ENCODE measurements at places on chromosomes 4 and X.
A peak's percentile ranks its signal among the peaks of the same experiment; 100 is the strongest.

- DNase-seq: no peak
Observed at GRCh38 chr4:41865981-41866798, 69.0 kb upstream of the TMEM33 start.

GRCh38 chr4:35164063-35164462 lies 1080.3 kb downstream of the ARAP2 start:
- DNase-seq: no peak

DNA sequence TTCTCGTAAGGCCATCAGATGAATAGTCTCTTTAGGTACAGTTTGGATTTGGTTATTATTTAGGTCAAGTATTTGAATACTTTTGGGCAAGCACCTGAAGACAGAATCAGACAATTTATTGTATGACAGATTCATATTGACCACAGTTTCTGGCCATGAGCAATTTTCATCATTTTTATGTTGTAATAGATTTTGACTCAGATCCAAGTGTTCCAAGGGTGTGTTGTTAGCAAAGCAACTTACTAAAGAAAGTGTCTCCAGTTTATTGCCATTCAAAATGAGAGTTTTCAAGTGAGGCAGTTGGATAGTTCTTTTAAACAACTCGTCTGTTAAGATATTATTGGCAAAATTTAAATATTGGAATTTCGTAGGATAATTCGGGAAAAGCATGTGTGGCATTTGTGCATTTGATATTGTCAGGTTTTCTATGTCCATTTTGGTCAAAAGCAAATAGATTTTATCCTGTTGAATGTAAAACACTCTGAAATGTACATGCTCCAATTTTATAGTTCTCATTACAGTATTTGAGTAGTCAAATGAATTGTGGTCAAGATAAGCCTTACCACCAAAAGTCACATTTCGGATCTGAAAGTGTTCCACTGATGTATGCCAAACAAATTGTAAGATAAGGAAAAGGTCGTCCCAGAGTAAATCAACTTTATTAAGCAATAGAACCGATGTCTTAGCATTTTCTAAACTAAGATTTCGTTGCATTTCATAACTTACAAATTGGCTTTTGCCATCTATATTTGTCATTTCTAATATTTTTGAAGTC lies 8.4 kb downstream of the TLR10 start:
- no peak for DNase-seq

- DNase-seq: peak; percentile 70
Observed at GRCh38 chr4:7854216-7854615, 85.4 kb downstream of the AFAP1 start.

DNA sequence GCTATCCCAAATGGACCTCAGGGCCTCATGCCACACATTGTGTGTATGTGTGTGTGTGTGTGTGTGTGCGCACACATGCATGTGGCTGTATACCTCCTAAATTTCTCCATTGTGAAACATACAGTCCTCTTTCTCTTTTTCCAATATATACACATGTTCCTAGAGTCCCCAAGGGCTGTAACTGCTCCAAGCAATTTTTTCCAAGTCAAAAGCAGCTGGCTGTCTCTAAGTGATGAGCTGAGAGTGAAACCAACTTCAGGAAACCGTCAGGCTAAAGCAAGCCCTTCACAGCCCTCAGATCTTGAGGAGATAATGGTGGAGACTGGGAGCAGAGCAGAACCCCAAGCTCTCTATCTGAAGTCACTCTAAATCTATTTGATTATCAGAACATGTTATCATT lies 496.1 kb upstream of the DIPK2B start:
- DNase-seq: no peak

- peak; percentile 73 for DNase-seq
Observed at GRCh38 chr4:37889849-37890800, 759 bp upstream of the TBC1D1 start.

DNA sequence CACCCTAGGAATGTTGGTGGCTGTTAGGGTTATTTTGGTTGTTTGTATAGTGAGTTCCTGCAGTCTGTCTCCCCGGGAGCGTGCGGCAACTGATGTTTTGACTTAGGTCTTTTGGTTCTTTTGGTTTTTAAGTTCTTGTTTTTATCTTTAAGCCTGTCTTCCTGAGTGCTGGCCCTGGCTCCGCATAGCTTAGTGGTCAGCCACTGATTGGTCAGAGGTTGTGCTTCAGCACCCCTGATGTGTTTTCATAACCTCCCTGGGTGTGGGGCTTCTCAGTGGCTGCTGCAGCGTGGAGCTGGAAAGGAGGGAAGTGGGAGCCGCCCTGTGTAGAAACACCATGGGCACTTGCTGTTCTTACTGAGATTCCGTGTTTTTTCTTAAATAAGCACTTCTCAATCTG lies 5.1 kb downstream of the PIGG start:
- no peak for DNase-seq

DNA sequence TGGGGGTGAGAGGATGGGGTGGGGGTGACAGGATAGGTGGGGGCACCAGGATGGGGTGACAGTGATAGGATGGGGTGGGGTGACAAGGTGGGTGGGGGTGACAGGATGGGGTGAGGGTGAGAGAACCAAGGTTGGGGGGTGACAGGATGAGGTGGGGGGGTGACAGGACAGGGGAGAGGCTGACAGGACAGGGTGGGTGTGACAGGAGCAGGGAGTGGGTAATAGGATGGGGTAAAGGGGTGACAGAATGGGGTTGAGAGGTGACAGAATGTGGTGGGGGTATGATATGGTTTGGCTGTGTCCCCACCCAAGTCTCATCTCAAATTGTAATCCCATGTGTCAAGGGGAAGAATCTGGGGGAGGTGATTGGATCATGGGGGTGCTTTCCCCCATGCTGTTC lies 26.0 kb downstream of the RNF212 start:
- no peak for DNase-seq

DNA sequence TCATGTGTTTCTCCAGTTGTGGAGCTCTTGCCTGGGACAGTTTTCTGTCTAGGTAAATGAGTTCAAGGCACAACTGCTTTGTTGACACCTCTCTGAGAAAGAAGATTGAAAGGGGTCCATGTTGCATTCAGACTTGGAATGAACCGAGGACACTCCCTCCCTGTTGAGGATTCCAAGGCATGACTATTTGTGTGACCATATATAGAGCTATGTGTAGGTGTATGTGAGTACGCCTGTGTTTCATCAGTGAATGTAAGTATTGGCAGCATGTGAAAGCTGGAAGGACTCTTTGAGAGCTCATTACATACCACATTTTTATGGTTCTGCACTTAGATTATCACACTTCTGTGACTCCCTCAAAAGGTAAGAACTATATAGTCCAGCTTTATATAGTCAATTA lies 3.4 kb downstream of the HEPH start:
- no peak for DNase-seq

DNA sequence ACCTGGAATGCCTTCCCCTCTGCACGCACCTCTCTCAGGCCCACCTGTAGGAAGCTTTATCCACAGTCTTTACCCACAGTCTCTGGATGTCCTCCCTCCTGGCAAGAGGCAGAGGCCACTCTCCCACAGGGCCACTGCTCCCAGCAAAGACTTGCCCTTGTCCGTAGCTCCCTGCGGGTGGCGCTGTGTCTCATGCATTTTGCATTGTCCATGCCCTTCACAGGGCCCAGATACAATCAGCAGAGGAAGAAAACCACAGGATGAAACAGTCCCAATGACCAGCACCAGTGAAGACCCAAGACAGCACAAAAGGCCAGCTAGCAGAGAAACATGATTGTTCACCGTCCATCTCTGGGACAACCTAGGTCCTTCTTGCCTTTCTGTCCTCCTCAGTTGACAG lies 2.1 kb upstream of the NSG1 start:
- DNase-seq: peak; percentile 78

DNA sequence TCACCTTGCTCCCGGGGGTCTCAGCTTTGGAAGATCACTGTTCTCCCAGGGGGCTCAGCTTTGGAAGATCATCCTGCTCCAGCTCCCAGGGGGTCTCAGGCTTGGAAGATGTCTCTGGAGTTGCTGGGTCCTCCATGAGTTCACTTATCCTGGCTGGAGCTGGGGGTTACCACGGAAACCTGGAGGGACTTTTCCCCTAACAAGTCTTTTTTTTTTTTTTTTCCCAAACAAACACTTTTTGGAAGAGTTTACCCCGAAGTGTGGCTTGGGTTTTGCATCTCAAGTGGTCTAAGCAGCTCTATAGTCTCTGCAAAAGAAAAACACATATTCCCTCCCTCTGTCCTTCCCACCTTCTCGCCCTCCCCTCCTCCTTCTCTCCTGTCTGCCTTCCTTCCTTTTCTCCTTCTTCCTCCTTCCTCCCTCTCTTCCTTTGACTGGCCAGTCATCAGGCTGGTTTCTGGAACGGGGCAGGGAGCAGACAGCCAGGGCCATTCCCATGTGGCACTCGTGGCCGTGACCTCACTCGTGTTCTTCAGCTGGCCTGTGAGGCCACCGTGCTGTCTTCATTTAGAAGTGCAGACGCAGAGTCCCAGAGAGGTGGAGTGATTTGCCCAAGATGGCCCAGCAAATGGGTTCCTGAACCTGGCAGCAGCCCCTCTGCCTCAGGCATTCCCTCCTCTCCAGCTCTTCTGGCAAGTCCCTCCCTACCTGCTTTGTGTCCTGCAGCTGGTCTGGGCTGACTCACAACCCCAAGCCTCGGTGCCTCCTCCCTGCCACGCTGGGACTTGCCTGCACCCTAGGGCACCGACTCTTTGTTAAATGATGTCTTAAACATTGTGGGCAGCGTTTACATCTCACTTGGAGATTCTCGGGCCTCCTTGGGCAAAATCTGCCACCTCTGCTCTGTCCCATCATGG lies 25.9 kb upstream of the HMX1 start:
- DNase-seq: no peak

GRCh38 chr4:12421364-12421763 lies 992.7 kb upstream of the HS3ST1 start:
- DNase-seq: no peak

DNA sequence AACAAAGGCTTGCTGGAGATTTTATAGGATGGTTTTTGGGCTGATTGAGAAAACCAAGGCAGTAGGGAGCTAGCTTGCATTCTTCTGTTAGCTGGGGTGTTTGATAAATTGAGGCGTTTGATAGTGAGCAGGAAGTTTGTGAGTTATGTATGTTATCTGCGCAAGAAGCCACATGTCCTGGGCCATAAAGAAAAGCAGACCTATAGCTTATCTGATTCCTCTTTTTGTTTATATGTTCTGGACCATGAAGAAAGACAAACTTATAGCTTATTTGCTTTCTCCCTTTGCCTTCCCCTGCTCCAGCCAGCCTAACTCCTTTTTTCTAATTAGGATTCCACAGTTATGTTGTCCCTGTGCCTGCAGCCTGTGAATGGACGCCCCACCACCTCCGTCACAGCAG lies 9.2 kb downstream of the HNRNPH2 start:
- no peak for DNase-seq

GRCh38 chr4:158490629-158491028 lies 31.1 kb upstream of the RXFP1 start:
- DNase-seq: no peak

- peak; percentile 13 for DNase-seq
Observed at GRCh38 chrX:54043056-54043455, 1.2 kb downstream of the PHF8 start.

DNA sequence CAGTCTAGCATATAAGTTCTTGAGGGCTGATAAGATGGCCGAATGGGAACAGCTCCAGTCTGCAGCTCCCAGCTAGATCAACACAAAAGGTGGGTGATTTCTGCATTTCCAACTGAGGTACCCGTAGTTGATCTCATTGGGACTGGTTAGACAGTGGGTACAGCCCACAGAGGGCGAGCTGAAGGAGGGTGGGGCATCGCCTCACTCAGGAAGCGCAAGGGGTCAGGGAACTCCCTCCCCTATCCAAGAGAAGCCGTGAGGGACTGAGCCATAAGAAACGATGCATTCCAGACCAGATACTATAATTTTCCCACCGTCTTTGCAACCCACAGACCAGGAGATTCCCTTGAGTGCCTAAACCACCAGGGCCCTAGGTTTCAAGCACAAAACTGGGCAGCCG lies 109.0 kb downstream of the RPS6KA6 start:
- no peak for DNase-seq

GRCh38 chr4:166146806-166147540 lies 273.9 kb downstream of the TLL1 start:
- DNase-seq: peak; percentile 84

GRCh38 chr4:55318175-55319129 lies 27.6 kb upstream of the SRD5A3 start:
- DNase-seq: no peak

DNA sequence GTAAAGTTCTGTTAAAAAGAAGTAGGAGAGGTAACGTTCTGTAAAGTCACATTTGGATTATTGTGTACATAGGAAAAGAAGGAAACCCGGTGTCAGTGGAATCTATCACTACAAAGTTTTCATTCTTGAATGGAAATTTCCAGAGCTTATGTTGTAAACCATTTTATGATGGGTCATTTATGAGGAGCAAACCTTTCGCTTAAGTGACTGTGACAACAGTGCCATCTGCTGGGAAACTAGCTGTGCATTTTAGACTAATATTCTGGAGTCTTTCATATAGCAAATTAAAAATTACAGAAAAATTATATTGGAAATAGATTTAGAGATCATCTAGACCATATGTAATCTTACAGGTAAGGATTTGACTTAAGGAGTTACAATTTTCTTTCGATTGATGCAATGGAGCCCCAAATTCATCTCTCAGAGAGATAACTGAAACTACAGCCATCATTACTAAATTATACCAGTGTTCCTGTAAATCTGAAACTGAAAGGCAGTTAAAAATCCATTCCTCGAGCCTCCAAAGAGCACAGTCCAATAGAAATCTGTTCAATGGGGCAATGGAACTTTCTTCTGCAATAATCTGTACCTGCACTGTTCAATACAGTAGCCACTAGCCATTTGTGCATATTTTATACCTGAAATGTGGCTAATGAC lies 26.9 kb downstream of the ASB9 start:
- peak; percentile 74 for DNase-seq

GRCh38 chr4:2337131-2337723 lies 75.3 kb upstream of the MXD4 start:
- no peak for DNase-seq

- no peak for DNase-seq
Observed at GRCh38 chr4:25770847-25771246, 91.9 kb downstream of the SEL1L3 start.

GRCh38 chrX:41022566-41022965 lies 62.7 kb upstream of the USP9X start:
- DNase-seq: no peak

- DNase-seq: peak; percentile 35
Observed at GRCh38 chrX:46573331-46573891, at the start of gene CHST7. CHST7 (plus strand) TSS chrX:46573765; CDS start chrX:46573932, 167 bp downstream.

GRCh38 chrX:110219920-110220319 lies 98.0 kb downstream of the AMMECR1 start:
- no peak for DNase-seq

GRCh38 chr4:157895205-157895604 lies 277.6 kb downstream of the GASK1B start:
- no peak for DNase-seq

All from cerebellar cortex (tissue), 1 donor.